ENCODE measurements at places on chromosomes 16 and 17. TPM values are rescaled to one million over a fixed set of nuclear protein-coding genes. Genes with fewer than 3 reads are reported as not detected.

PCGF2 gene
- 15.2 TPM for total RNA-seq

CACNG4 gene
- 2.3 TPM for total RNA-seq

MYO15B gene
- total RNA-seq, result 77.4 TPM

KCNG4 gene
- under 0.01 TPM for total RNA-seq

XAF1 gene
- total RNA-seq, result 8.3 TPM

ENPP7 gene
- total RNA-seq, result not detected

FBXL16 gene
- total RNA-seq, result not detected

SLC12A3 gene
- total RNA-seq, result 0.04 TPM

NGFR gene
- total RNA-seq, result 37.8 TPM

GPS1 gene
- 69.6 TPM for total RNA-seq

SLFN14 gene
- total RNA-seq, result 0.22 TPM

PLD6 gene
- total RNA-seq, result 3.9 TPM

VPS35 gene
- 82.5 TPM for total RNA-seq

Measured in muscle of leg (tissue), 16 donors.